ENCODE measurements at places on chromosomes 12 and 14. TPM values are rescaled to one million over a fixed set of nuclear protein-coding genes. Genes with fewer than 3 reads are reported as not detected.

The CACNA2D4 gene
- total RNA-seq, result 13.3 TPM

The P2RX2 gene
- total RNA-seq, result not detected

The EPYC gene
- not detected for total RNA-seq

The NID2 gene
- not detected for total RNA-seq

The CISTR gene
- not detected for total RNA-seq

The KITLG gene
- 0.07 TPM for total RNA-seq

The KRT78 gene
- total RNA-seq, result not detected

The ALKBH2 gene
- total RNA-seq, result 28.6 TPM

The ZNF84 gene
- 10.1 TPM for total RNA-seq

The CLEC2B gene
- total RNA-seq, result 13.7 TPM

- peaks cover 7% of the 10 kb centered on the region for H3K4me1 ChIP-seq
- H3K27me3 ChIP-seq, result no peaks in the 10 kb centered on the region
- no peak overlapping the region for H3K4me3 ChIP-seq
Measured at GRCh38 chr12:116709768-116710167, 28.1 kb downstream of the SPRING1 start.

- H3K36me3 ChIP-seq, result no peaks in the 10 kb centered on the region
- H3K27me3 ChIP-seq, result peaks cover 7% of the 10 kb centered on the region
- H3K4me1 ChIP-seq, result no peaks in the 10 kb centered on the region
- no peak overlapping the region for H3K27ac ChIP-seq
Measured at GRCh38 chr12:5073853-5074252, 30.2 kb downstream of the KCNA5 start.

DNA sequence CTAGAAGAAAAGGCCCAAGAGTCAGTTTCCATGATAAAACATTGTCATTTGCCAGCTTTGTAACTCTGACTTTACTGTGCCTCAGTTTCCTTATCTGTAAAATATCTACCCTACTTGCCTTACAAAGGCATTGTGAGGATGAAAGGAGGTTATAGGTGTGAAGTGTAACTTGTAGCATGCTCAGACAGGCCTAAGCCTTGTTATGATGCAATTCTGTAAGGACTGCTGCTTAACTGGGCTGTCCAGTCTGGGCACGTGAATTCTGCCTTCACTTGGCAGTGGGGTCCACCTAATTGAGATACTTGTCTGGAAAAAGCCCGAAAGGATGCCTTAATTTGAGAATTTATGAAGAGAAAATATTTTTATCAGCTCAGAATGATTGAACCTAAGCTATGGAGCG lies 114.5 kb upstream of the DYRK2 start:
- no peaks in the 10 kb centered on the region for H3K4me1 ChIP-seq
- no peak overlapping the region for H3K27ac ChIP-seq
- H3K27me3 ChIP-seq, result no peaks in the 10 kb centered on the region

GRCh38 chr14:35539969-35540368 lies 6.0 kb downstream of the INSM2 start:
- peaks cover 5% of the 10 kb centered on the region for H3K4me1 ChIP-seq
- no peak overlapping the region for H3K4me3 ChIP-seq
- DNase-seq, result no peak
- no peak overlapping the region for H3K27ac ChIP-seq

DNA sequence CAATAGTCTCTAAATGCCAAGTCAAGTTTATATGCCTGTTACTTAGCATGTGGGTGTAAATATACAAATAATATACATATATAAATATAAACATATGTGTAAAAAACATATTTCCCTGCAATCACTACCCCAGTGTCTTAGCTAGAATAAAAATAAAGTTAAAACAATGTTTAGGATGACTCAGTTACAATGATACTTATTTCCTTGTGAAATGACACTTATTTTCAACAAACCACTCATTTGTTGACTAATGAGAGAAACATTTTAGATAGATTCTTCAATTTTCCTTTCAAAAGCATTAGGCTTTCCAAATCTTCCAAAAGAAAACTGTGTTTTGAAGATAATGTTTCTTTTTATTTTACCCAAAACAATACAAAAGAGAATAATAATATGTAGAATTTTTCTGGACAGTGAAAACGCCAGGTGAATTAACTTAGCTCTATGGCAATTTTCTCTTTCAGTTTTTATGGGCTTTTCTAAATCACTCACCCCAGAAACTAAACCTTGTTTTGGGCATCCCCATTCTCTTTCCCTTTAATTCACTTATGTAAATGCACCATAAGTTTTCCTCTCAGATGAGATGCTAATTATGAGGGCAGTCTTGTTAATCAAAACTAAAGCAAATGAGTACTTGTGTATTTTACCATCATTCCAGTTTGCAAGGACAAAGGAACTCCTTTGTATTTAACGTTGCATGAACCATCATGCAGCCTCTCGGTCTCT lies 465.9 kb downstream of the BCAT1 start:
- H3K4me1 ChIP-seq, result no peaks in the 10 kb centered on the region
- no peak for DNase-seq
- no peak overlapping the region for H3K4me3 ChIP-seq

- DNase-seq, result no peak
- no peaks in the 10 kb centered on the region for H3K27me3 ChIP-seq
- peaks cover 13% of the 10 kb centered on the region for H3K36me3 ChIP-seq
Measured at GRCh38 chr12:108679106-108679681, 45.5 kb upstream of the SELPLG start.

DNA sequence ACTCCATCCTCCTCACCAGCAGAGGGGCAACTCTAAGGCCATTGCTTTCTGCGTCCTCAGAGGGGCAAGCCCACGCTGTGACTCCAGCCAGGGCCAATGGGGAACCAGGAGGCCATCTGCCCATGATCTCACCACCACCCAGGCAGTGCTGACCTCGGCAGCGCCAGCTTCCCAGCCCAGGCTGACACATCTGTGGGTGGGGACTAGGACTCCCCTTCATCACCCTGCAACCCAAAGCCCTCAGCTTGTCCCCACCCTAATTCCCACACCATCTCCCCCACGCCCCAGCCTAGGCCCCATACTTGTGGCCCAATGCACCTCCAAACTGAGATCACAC lies 58.6 kb downstream of the VWF start:
- no peak overlapping the region for H3K4me3 ChIP-seq
- peaks cover 16% of the 10 kb centered on the region for H3K4me1 ChIP-seq
- no peak for DNase-seq
- peaks cover 2% of the 10 kb centered on the region for H3K27me3 ChIP-seq
- no peaks in the 10 kb centered on the region for H3K36me3 ChIP-seq
- H3K27ac ChIP-seq, result no peak overlapping the region

GRCh38 chr12:105084251-105085250 lies at the start of gene ALDH1L2:
Gene ALDH1L2 (minus strand): TSS chr12:105084458. CDS start chr12:105084436, 22 bp downstream.
- peaks cover 22% of the 10 kb centered on the region for H3K27me3 ChIP-seq
- peaks cover 8% of the 10 kb centered on the region for H3K4me1 ChIP-seq
- peaks cover 1% of the 10 kb centered on the region for H3K36me3 ChIP-seq

- no peak for DNase-seq
- H3K27me3 ChIP-seq, result no peaks in the 10 kb centered on the region
- peaks cover 6% of the 10 kb centered on the region for H3K4me1 ChIP-seq
- H3K36me3 ChIP-seq, result no peaks in the 10 kb centered on the region
Measured at GRCh38 chr12:126384026-126384564, 1318.9 kb downstream of the AACS start.

DNA sequence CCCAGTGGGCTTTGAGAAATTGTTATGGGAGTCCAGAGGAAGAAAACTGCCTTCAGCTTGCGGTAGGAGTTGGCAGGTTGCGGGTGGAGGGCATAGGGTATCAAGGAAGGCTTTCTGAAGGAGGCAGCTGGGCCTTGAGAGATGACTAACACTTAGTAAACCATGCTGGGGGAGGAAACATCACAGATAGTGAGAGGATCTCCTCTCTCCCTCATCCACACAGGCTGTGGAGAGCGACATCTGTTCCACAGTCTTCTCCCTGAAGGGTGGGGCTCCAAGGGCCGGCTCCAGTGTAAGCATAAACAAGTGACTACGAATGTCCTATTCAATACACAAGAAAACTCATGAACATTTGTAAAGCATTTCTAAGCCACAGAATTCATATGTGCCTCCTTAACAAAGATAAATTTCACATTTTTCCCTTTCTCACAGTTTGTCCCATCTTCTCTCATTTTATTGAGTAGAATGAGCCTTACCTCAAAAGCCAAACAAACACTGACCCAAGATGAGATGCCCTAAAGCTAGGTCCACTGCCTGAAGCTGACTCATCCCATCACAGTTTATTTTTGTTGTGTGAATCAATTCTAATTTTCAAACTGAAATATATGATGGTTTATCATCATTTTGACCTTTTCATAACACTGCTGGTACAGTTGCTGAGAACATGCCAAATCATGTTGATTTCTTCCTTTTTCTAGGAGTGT lies 227.9 kb downstream of the SLC25A21 start:
- DNase-seq, result no peak
- no peak overlapping the region for H3K4me3 ChIP-seq
- peaks cover 2% of the 10 kb centered on the region for H3K27me3 ChIP-seq
- no peaks in the 10 kb centered on the region for H3K4me1 ChIP-seq
- no peaks in the 10 kb centered on the region for H3K36me3 ChIP-seq

GRCh38 chr12:54736549-54736948 lies 88.4 kb upstream of the DCD start:
- H3K27me3 ChIP-seq, result no peaks in the 10 kb centered on the region
- no peak overlapping the region for H3K4me3 ChIP-seq
- H3K36me3 ChIP-seq, result peaks cover 4% of the 10 kb centered on the region
- H3K4me1 ChIP-seq, result peaks cover 45% of the 10 kb centered on the region

- H3K27me3 ChIP-seq, result peaks cover 14% of the 10 kb centered on the region
- no peak overlapping the region for H3K27ac ChIP-seq
- H3K36me3 ChIP-seq, result no peaks in the 10 kb centered on the region
Measured at GRCh38 chr14:34211732-34212131, 250.3 kb downstream of the SPTSSA start.

DNA sequence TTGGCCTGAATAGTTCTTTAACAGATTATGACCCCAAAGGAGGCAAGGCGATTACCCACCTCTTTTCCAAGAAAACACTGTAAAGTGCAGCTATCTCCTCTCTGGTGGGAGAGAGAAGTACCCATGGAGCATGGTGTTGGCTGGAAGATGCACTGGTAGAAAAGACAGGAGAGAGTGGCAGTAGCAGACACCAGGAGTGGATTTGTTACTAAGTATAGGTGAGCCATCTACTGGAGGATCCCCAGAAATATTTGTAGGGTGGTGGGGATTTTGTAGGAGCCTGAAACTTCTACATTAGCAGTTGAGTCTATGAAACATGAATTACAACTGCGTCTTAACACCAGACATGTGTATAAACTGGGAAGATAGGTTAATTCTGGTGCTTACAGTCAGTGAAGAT lies 148.0 kb downstream of the SLC38A4 start:
- peaks cover 3% of the 10 kb centered on the region for H3K27me3 ChIP-seq
- no peak for DNase-seq

DNA sequence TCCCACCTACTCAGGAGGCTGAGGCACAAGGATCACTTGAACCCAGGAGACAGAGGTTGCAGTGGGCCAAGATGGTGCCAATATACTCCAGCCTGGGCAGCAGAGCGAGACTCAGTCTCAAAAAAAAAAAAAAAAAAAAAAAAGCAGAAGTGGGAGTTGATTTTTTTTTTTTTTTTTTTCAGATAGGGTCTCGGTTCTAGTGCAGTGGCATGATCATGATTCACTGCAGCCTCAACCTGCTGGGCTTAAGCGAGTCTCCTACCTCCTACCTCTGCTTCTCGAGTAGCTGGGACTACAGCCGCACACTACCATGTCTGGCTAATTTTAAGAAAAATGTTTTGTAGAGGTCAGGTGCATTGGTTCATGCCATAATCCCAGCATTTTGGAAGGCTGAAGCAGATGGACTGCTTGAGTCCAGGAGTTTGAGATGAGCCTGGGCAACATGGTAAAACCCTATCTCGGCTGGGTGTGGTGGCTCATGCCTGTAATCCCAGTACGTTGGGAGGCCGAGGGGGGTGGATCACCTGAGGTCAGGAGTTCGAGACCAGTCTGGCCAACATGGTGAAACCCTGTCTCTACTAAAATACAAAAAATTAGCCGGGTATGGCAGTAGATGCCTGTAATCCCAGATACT lies 16.3 kb upstream of the HSP90AA1 start:
- H3K4me1 ChIP-seq, result no peaks in the 10 kb centered on the region
- no peak for DNase-seq
- no peak overlapping the region for H3K27ac ChIP-seq
- no peaks in the 10 kb centered on the region for H3K36me3 ChIP-seq
- no peak overlapping the region for H3K4me3 ChIP-seq
- H3K27me3 ChIP-seq, result no peaks in the 10 kb centered on the region

DNA sequence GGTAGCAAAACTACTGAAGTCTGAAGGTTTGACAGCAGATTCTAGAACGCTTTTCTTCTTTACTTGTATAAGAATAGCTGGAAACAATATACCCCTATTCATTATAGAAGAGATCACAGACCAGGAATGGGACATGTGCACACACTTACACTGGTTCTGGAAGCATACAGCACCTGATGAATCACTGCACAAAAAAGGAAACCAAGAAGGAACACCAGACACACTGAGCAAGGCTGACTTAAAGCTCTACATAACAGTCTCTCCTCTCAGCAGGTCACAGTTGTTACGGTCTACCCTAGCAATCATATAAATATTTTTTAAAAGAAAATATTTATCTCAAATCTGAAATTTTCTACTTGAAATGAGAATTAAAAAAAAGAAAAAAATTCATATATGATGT lies 13.5 kb downstream of the ATP2B1 start:
- peaks cover 70% of the 10 kb centered on the region for H3K4me1 ChIP-seq
- peaks cover under 1% of the 10 kb centered on the region for H3K36me3 ChIP-seq
- H3K4me3 ChIP-seq, result no peak overlapping the region
- H3K27me3 ChIP-seq, result no peaks in the 10 kb centered on the region
- H3K27ac ChIP-seq, result no peak overlapping the region

DNA sequence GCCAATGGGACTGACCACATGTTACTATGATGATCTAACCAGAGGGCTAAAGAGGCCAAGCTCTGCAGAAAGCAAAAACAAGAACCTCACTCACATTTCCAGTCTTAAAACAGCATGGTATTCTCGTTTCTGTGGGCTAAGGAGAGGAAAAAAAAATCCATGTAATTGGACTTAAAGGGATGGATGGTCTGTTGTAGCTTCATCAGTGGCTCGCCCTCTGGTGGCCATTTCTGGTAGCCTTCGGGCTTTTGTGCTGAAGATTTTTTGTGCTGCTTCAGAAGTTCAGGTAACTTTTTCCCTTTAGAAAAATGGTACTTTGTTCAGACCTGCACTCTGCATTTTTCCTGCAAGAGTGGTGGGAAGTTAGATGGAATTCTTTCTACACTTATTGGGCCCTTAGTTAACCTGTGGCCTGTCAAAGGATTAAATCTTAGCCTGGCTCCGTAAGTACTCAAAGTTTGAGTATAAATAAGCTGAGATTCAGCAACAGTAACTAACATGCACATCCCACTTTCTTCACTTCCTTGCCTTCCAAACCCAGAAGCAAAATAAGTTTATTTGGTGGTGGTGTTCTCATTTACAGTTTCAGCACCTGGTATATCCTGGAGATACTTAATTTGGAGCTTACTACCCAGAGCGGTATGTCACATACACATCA lies 22.3 kb downstream of the DCAF4 start:
- peak; percentile 75 for DNase-seq
- H3K27ac ChIP-seq, result no peak overlapping the region
- H3K27me3 ChIP-seq, result no peaks in the 10 kb centered on the region
- H3K4me1 ChIP-seq, result no peaks in the 10 kb centered on the region
- H3K4me3 ChIP-seq, result no peak overlapping the region
